SJSA1 (cell line): ENCODE measurements at places on chromosomes 2 and 18. TPM values are rescaled to one million over a fixed set of nuclear protein-coding genes. Genes with fewer than 3 reads are reported as not detected.

IHH gene
- total RNA-seq: 0.05 TPM in 1 of 2 replicates, not detected in the other

CCL20 gene
- not detected in 2 replicates for total RNA-seq

UPP2 gene
- not detected in 2 replicates for total RNA-seq

GDF7 gene
- 0.03 TPM in 1 of 2 replicates, not detected in the other for total RNA-seq

MEP1B gene
- not detected in 2 replicates for total RNA-seq

VIL1 gene
- not detected in 2 replicates for total RNA-seq

LINC00305 gene
- total RNA-seq: not detected in 2 replicates

GNAL gene
- 1.9 and 5.5 TPM in 2 replicates for total RNA-seq

DSG4 gene
- total RNA-seq: not detected in 2 replicates

VWC2L gene
- not detected in 2 replicates for total RNA-seq

CRYGD gene
- not detected in 2 replicates for total RNA-seq

NEU4 gene
- not detected in 2 replicates for total RNA-seq

GPR45 gene
- total RNA-seq: 0.16 and 0.29 TPM in 2 replicates

SERPINB3 gene
- not detected in 2 replicates for total RNA-seq

PLCD4 gene
- total RNA-seq: not detected in 2 replicates

DNA sequence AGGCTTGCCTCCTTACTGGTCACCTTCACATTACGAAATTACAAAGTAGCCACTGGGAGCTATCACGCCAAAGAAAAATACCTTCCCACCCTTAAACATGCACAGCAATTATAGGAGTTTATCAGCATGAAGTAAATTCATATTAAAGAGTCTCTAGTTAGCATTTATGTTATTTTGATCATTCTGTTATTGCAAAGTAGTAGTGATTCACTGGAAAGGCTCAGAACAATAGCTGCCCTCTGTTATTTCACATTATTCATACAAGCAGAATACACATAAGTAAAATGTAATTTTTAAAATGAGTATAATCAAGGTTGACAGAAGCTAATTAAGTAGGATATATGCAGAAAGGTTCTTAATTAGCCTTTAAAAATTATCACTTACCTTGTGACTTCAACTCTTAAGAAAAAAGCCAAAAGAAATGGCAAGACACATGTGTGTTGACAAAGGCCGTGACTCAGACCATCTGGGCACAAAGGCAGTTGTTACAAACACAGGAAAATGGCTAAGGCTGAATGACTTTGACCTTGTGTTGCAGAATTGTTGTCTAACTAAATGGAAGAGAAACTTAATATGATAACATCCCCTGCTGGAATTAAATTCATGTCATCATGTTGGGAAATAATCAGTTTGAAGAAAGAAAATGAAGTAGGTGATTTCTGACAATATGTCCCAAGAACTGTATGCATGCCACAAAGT lies 108.3 kb downstream of the ARL6IP6 start:
- DNase-seq: peak; percentile 7

GRCh38 chr18:76399613-76400391 lies 95.2 kb downstream of the ZNF516 start:
- DNase-seq: no peak

GRCh38 chr2:69436938-69437750 lies at the start of gene NFU1:
NFU1 (minus strand) TSS chr2:69437435; CDS start chr2:69437422, 13 bp downstream.
- peak; percentile 96 for DNase-seq

GRCh38 chr2:65551528-65551927 lies 119.1 kb upstream of the SPRED2 start:
- no peak for DNase-seq

GRCh38 chr2:219851801-219852481 lies 224.5 kb downstream of the SLC4A3 start:
- no peak for DNase-seq

DNA sequence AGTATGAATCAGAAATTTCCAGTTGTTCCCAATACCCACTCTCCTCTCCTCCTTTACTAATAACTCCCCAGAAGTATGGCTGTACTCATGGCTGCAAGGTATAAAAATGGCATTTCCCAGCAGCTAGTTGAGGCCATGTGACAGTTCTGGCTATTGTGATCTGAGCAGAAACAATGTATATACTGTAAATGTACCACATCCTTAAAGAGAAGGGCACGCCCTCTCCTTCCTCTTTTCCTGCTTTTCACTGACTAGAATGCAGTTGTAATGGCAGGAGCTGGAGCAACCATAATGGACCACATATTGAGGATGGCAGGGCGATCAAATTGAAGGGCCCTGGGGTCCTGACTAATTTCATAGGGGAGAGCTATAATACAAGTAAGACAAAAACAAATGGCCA lies 211.2 kb downstream of the TNS1 start:
- DNase-seq: no peak

- DNase-seq: no peak
These were observed 7.4 kb downstream of the TTLL4 start for GRCh38 chr2:218718058-218718457.

GRCh38 chr2:28405537-28405936 lies 12.9 kb downstream of the FOSL2 start:
- DNase-seq: no peak

GRCh38 chr2:237714690-237715458 lies 83.7 kb upstream of the RBM44 start:
- DNase-seq: no peak

GRCh38 chr18:45243340-45244110 lies 371.8 kb upstream of the SLC14A2 start:
- DNase-seq: no peak

DNA sequence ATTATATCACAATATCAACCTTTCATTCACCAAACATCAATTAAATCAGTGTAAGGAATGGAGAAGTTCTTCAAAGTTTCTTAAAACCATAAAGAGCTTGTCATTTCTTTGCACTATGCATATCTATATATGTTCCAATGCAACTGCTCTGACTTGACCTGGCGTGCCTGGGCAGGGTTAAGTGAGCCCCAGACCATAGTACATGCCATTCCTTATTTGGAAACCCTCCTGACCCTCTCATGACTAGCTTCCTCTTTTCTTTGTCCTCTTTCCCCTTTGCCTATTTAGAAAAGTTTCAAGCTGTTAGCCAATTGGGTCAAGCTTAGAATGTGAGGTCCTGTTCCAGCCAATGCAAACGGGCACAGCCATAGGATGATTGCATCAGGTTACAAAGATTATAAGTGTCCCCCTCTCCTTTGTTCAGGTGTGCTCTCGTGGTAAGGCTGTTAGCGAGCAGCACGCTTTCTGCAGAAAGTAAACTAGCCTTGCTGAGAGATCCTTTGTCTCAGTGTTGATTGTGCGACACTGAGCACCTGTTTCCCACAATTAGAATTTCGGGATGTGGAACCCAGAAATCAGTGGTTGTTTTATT lies 78.2 kb upstream of the UXS1 start:
- DNase-seq: no peak

DNA sequence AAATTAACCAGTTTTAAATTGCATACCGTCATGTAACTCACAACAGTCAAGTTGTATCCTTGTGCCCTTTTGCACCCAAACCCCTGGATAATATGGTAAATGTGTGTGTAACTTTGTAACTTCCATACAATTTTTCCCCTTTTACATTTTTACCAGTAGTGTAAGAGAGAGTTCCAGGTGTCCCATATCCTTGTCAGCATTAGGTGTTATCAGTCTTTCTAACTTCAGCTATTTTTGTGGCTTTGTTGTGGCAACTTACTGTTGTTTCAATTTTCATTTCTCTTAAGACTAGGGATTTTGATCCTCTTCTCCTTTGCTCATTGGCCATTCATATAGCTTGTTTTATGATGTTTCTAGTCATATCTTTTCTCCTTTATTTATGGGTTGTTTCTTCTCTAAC lies 94.6 kb downstream of the LCLAT1 start:
- no peak for DNase-seq

GRCh38 chr2:142742371-142743214 lies 134.9 kb upstream of the KYNU start:
- DNase-seq: no peak

- no peak for DNase-seq
These were observed 93.8 kb downstream of the C2orf74 start for GRCh38 chr2:61255580-61256437.

- DNase-seq: no peak
These were observed 3.2 kb downstream of the EMX1 start for GRCh38 chr2:72920318-72921087.

DNA sequence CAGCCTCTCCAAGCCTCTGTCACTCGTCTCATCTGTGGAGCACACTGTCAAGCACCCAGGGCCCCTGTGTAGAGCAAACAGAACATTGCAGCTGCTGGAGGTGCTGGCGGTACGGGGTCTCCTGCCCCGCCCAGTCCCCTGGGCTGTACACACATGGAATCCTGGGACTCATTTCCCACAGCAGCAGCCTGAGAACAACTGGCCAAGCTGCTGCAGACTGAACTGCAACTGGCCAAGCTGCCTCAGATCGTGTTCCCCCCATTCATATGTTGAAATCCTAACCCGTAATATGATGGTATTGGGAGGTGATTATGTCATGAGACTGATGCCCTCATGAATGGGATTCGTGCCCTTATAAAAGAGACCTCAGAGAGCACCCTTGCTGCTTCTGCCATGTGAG lies 130.5 kb downstream of the NCK2 start:
- no peak for DNase-seq

GRCh38 chr2:57908736-57909161 lies 137.9 kb upstream of the VRK2 start:
- DNase-seq: no peak

GRCh38 chr2:126952216-126952615 lies 53.5 kb downstream of the TEX51 start:
- no peak for DNase-seq

- no peak for DNase-seq
These were observed 120.7 kb downstream of the NCK2 start for GRCh38 chr2:105865222-105865913.

- peak; percentile 36 for DNase-seq
These were observed 8.8 kb downstream of the DYSF start for GRCh38 chr2:71462056-71462605.

DNA sequence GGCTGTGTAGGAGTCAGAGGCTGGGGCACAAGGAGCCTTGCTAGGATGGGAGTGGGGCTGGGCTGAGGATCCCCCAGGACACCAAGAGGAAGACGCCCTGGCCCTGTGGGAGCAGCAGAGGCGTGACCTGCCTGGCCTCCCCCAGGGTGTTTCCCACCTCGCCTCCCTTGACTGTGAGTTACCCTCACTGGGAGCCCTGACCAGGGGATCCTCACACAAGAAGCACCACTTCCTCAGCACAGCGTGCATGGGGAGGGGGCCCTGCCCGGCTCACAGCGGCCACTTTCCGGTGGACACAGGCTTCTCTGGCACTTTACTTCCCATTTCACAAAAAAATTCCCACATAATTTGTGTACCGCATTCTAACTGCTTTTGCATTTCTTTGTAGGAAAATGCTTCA lies 187.7 kb downstream of the EIPR1 start:
- DNase-seq: no peak

- DNase-seq: no peak
These were observed 583.0 kb downstream of the THSD7B start for GRCh38 chr2:137348301-137348700.

- no peak for DNase-seq
These were observed 315.6 kb downstream of the INSIG2 start for GRCh38 chr2:118403658-118404451.

DNA sequence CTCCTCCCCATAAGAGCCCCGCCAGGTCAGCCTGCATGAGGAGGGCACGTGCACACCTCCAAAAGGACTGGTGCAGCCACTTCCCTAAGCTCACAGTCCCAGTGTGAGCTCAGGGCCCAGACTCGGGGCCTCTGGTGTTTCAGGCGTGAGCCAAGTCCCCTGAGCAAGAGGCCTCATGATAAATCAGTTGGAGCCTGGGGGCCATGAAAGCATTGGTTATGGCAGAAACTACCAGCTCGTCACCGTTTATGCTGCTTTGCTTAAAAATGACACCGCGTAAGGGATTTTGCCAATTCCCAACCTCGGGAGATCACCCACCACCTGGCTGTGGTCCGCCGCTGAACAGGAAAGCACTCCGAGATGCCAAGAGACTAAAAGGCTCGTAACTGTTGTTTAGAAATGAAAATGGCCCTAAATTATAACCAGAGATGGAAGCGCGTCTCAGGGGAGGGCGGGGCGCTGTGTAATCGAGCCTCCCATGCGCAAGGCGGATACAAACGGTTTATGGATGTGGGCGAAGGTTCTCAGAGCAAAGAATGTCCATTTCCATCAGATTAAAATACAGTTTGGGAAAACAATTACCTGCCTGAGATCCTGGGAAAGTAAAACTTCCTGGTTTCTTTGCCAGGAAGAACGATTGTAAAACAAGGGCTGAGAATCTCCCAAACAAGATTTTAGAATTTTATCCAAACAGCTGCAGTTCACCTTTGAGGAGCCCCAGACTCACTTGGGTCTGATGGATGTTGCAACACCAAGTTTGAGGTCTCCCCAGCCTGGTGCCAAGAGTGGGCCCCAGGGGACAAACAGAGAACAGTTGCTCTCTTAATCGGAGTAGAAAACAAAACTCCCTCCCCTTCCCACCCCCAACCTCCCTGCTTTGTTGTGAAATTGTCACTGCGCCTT lies 141.4 kb downstream of the BCL2 start:
- no peak for DNase-seq

GRCh38 chr2:67918471-67918870 lies 144.3 kb downstream of the C1D start:
- DNase-seq: no peak

- DNase-seq: no peak
These were observed 254.4 kb downstream of the KCNE4 start for GRCh38 chr2:223306371-223306770.

GRCh38 chr18:35328868-35329267 lies 15.4 kb downstream of the ZNF24 start:
- DNase-seq: no peak

DNA sequence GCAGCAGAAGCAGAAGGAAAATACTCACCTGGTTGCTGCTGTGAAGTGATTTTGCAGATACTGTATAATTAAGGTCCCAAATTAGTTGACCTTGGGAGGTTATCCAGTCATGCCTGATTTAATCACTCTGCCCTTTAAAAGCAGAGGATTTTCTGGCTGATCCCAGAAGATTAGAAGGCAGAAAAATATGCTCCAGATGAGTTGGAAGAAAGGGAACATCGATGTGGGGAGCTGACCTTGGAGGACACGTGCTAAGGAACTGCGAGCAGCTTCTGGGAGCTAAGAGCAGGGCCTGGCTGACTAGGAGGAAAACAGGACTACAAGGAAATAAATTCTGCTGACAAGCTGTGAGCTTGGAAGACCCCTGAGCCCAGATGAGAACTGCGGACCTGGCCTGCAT lies 13.3 kb upstream of the DYM start:
- DNase-seq: no peak

DNA sequence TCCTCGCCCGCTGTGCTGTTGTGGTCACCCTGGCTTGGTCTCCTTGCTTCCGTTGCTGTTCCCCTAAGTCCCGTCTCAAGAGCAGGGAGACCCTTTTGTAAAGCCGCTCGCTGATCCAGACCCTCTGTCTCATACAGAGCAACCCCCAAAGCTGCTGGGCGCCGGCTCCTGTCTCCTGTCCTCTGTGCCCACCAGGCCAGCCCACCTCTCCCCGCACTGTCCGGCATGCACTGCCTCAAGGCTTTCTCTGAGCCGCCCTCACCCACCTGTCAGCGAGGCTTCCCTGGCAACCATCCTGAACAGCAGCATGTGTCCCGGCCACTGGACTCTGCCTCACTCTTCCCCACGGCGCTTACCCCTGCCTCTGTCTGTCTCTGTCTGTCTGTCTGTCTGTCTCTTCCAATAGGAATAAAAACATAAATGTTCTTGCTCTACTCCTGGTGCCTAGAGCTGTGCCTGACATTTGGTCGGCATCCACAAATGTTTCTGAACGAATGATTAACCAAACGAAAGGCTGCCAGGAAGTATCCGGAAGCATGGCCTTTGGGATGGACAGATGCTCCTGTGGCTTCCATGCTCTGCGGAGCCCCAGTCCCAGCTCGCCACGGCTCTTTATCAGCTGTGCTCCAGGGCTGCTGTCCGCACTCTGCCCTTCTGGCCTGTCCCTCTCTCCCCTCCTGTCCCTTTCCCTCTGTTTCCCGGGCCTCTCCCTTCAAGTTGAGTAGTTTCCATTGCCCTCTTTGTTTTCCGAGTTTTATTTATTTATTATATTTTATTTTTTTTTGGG lies 7.8 kb downstream of the COLEC11 start:
- DNase-seq: no peak
